Central memory CD8-positive, alpha-beta T cell (primary cell): ENCODE measurements at places on chromosomes 7 and 10.
A peak's percentile ranks its signal among the peaks of the same experiment; 100 is the strongest.

- H3K36me3 ChIP-seq = no peaks in the 10 kb centered on the region
- no peak overlapping the region for H3K27ac ChIP-seq
- H3K4me3 ChIP-seq = no peak overlapping the region
- H3K4me1 ChIP-seq = no peaks in the 10 kb centered on the region
- H3K27me3 ChIP-seq = no peaks in the 10 kb centered on the region
These were observed 117.5 kb upstream of the LAMB4 start for GRCh38 chr7:108247614-108248013.

- no peak overlapping the region for H3K4me3 ChIP-seq
- peaks cover under 1% of the 10 kb centered on the region for H3K4me1 ChIP-seq
- no peak overlapping the region for H3K27ac ChIP-seq
- H3K27me3 ChIP-seq = no peaks in the 10 kb centered on the region
- DNase-seq = no peak
These were observed 108.2 kb downstream of the ANKRD61 start for GRCh38 chr7:6139189-6139996.

DNA sequence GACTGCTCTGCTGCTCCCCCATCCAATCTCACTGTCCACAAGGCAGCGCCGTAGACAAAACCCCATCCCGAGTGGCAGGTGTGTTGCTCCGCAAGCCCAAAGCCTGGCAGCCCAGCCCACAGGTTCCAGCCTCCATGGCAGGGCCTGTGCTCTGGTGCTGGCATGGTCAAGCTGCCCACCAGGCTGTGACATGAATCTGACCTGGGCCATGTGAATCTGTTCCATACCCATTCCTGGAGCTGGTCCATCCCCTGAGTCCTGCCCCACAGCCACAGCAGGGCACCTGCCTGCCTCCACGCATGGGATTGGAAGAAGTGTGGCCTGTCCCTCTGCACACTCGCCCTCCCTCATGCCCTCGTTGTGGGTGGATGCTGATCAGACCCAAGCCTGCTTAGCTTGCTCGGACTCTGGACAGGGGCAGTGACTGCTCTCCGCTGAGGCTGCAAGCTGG lies 128.8 kb downstream of the PTPN20 start:
- H3K27me3 ChIP-seq = no peaks in the 10 kb centered on the region
- no peak for DNase-seq
- H3K4me3 ChIP-seq = no peak overlapping the region
- no peaks in the 10 kb centered on the region for H3K4me1 ChIP-seq
- no peaks in the 10 kb centered on the region for H3K36me3 ChIP-seq

- no peak for DNase-seq
- no peaks in the 10 kb centered on the region for H3K4me1 ChIP-seq
- no peak overlapping the region for H3K4me3 ChIP-seq
- H3K36me3 ChIP-seq = peaks cover 37% of the 10 kb centered on the region
These were observed 16.9 kb upstream of the GET4 start for GRCh38 chr7:859359-860030.

GRCh38 chr7:254337-255037 lies 35.5 kb upstream of the FOXL3 start:
- H3K27ac ChIP-seq = no peak overlapping the region
- no peaks in the 10 kb centered on the region for H3K4me1 ChIP-seq
- H3K36me3 ChIP-seq = peaks cover 2% of the 10 kb centered on the region
- DNase-seq = no peak
- peaks cover 10% of the 10 kb centered on the region for H3K27me3 ChIP-seq

DNA sequence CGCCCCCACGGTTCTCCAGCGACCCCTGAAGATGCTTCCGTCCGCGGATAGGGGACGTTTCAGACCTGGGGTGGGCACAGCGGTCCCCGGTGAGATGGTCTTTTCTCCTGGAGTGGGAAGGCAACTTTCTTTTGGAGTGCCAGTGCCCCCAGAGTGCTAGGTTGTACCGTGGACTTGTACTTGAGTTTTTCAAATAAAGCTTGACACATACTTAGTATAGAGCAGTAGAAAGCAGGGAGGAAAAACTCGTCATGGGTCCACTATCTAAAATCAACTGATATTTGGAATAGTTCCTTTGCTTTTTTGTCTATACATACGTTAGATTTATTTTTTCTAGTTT lies 28.4 kb downstream of the RBM20 start:
- no peak for DNase-seq
- H3K27me3 ChIP-seq = peaks cover 9% of the 10 kb centered on the region
- peak overlapping the region; percentile 89 for H3K27ac ChIP-seq
- peak overlapping the region; percentile 89 for H3K4me3 ChIP-seq

- no peaks in the 10 kb centered on the region for H3K36me3 ChIP-seq
- no peaks in the 10 kb centered on the region for H3K4me1 ChIP-seq
- no peak overlapping the region for H3K27ac ChIP-seq
- H3K4me3 ChIP-seq = no peak overlapping the region
- H3K27me3 ChIP-seq = peaks cover 64% of the 10 kb centered on the region
These were observed 254.6 kb downstream of the SLC25A13 start for GRCh38 chr7:96067321-96067720.
